ENCODE measurements at places on chromosomes 2 and 18.

DNA sequence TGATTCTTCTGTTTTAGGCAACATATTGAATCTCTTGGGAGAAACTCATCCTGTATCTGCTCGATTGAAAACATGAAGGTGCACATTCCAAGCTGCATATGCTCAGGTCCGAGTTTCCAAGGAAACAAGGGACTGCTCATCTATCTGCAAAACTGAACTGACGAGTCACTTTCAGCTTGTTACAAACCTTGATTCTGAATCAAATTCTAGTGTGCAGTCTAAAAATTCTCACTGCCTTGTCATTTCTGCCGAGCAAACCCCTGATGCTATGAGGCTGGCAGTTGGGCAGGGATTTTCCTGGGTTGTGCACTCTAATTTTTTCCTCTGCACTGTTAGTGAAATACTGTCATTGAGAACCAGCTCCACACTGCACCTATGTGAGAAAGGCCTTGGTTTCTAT is 101.3 kb upstream of the ETAA1 start:
- peak; percentile 11 for DNase-seq

DNA sequence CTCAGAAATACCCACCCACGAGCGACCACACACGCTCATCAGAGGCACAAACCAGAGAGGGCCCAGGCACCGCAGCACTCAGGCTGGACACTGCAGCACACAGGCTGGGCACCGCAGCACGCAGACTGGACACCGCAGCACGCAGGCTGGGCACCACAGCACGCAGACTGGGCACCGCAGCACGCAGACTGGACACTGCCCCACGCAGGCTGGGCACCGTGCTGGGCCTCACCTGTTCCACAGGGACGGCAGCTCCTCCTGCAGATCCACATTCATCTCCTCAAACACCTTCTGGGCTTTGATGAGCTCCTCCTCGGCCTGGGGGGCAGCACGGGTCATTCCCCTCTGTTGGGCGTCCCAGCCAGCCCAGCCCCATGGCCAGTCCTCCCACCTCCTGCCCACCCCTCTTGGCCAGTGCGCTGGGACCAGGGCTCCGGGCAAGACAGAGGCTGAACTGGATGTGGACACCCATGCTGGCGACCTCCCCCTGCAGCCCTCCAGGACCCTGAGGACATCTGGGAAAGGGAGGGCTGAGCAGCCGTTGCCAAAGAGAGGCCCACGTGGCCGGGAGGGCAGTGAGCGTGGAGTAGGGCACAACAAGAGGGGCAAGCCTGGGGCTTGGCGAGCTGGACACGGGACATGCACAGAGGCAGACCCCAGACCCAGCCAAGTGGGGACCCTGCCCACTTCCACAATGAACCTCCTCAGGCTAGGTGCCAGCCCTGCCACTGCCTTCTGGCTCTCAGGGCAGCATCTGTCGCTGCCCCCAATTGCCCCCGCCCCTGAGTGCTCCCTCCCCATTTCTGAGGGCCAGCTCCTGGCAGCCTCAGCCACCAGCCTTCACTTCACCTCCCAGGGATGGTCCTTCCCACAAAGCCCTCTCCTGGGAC is 43.0 kb downstream of the BIN1 start:
- DNase-seq = no peak

GRCh38 chr2:114061566-114062098 is 171.7 kb downstream of the ACTR3 start:
- DNase-seq = no peak

- DNase-seq = no peak
These were observed 106.4 kb upstream of the TPO start for GRCh38 chr2:1306687-1307516.

DNA sequence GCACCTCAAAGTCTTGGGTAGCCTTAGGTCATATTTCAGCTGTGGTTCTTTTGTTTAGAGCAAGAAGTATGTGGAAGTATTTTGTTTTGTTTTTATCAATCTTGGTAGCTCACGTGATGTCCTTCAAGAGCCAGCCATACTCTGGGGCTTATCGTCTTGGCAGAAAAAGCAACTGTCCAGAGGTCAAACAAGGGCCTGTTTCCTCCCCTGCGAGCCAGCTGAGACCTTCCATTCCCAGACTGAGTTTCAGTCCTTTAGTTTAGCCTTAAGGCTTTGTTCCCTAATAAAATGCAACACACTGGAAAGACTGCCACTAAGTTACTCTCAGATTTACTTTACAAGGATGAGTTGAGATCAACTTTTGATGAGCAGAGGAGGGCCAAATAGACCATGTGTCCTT is 63.5 kb downstream of the TXNL1 start:
- DNase-seq = peak; percentile 28

GRCh38 chr2:169822785-169823392 is 1.8 kb downstream of the METTL5 start:
- DNase-seq = no peak

- peak; percentile 16 for DNase-seq
These were observed 27.8 kb downstream of the TWIST2 start for GRCh38 chr2:238875471-238876231.

- no peak for DNase-seq
These were observed 31.5 kb downstream of the REEP1 start for GRCh38 chr2:86305915-86306254.

DNA sequence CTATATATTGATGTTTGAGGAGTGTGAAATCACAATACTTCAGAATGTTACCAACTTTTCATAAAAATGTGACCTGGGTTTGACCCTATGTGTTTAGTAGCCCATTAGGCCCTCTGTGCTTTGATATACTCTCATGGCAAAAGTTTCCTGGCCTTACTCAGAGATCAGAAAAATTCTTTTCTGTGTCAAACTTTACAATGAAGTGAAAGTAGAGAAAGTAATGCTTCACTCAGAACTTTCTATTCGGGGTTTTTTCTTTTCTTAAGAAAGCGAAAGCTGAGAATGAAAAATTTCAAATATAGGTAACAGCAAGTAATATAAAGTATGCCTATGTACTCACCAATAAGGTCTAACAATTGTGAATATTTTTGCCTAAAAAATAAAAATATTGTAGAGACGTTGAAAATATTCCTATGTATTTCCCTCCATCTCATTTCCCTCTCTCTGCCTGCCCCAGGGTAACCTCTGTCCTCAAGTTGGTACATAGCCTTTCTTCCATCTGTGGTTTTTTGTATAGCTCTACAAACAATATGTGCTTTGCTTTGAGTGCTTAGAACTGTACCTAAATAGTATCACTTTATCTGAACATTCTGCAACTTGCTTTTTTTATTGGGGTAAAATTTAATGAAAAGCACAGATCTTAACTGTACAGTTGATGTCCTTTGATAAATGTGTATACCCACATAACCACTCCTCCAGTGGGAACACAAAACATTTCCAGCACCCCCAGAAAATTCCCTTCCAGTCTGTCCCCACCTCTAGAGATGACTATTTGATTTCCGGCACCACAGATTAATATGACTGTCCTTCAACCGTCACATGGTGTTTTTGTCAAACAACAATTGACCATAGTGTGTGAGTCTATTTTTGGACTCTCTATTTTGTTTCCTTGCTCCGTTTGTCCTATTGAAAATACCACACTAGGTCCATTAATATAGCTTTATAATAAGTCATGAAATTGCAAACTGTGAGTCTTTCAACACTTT is 10.3 kb upstream of the ACKR3 start:
- no peak for DNase-seq

- no peak for DNase-seq
These were observed 343.8 kb downstream of the SUCLG1 start for GRCh38 chr2:84115173-84115857.

DNA sequence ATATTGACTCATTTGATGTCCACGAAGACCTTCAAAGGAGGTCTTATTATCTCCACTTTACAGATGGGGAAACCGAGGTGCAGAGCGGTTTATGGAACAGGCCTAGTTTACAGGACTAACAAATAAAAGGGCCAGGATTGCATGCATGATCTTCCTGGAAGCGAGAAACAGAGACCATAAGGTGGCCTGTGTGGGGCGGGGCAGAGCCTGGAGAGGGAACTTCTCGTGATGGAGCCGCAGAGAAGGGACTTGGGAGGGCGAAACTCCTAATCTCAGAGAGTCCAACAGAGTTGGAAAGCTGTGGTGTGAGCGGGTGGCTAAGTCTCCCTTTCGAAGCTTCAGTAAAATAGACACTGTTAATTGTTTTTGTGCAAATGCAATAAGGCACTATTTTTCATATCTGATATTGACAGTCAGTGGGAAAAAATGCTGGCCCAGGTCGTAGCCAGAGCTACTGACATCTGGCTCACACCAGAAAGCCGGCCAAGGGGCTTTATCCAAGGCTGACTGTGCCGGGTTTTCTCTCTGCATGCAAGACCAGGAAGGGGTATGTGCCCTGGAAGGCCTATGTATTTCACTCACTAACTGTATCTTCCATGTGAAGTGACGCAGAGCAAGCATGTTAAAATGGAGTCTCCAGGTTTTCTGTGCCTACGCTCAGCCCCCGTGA is 4.5 kb downstream of the INPP5D start:
- DNase-seq = no peak

DNA sequence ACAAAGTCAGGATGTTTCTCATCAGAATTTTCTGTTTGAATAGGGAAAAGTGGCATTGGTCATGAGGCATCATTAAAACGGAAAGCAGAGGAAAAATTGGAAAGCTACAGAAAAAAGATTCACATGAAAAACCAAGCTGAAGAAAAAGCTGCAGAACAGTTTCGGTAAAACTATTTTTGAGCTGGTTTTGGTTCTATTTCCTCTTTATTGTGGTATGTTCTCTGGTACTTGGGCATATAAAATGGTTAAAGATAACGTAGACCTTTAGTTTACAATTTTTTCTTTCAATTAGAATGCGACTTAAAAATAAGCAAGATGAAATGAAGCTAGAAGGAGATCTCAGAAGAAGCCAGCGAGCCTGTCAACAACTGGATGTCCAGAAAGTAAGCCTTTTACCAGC is 7.6 kb downstream of the GPATCH11 start:
- no peak for DNase-seq

DNA sequence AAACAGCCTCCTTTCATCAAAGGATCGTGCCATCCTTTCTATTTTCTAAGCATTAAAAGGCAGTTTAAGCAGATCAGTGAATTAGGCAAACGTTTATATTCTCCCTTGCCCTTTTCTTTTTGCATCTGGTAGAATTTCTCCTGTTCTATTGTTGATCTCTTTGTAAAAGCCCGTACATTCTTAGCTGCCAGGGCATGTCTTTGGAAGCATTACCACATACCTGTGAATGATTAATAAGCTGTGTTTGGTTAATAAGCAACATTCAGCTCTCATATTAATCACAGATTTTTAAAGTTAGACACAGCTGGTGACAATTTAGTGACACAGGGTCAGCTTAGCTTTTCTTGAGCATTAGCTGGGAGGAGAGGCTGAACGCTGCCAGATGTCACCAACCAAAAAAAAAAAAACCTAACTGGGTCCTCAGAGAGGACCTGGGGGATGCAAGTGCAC is 33.8 kb upstream of the CYP1B1 start:
- DNase-seq = no peak

GRCh38 chr2:121283670-121284462 is 1.1 kb downstream of the TFCP2L1 start:
- peak; percentile 28 for DNase-seq

GRCh38 chr2:173855661-173856060 is 109.5 kb downstream of the SP3 start:
- DNase-seq = no peak

GRCh38 chr2:217289907-217290280 is 430.0 kb upstream of the TNP1 start:
- DNase-seq = no peak

DNA sequence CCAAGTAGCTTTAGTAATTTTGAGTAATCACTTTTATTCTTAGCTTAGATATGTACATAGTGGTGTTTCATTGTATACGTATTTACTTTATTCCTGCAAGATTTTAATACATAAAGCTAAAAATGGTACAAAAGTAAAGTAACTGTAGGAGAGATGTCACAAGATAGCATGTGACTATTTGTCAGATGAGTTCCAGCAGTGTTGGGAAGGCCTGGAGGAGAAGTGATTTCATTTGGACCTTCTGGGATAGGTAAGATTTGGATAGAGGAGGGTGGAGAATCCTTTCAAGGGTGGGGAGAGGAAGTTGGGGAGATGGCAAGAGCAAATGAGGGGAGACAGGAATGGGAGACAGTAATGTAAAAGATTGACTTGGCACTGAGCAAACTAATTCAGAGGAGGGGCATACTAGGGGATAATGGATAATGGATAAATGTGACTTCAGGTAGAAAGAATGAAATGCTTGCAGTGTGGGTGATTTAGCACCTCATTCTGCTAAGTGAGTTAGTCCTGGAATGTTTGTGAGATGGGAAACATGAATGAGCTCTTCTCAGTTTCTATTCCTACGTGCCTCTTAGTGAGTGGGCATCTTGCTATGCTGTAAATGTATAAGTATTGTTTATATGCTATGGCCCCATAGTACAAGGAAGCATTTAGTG is 10.5 kb downstream of the WDR43 start:
- no peak for DNase-seq

GRCh38 chr2:100835006-100835659 is 15.2 kb downstream of the NPAS2 start:
- DNase-seq = no peak

DNA sequence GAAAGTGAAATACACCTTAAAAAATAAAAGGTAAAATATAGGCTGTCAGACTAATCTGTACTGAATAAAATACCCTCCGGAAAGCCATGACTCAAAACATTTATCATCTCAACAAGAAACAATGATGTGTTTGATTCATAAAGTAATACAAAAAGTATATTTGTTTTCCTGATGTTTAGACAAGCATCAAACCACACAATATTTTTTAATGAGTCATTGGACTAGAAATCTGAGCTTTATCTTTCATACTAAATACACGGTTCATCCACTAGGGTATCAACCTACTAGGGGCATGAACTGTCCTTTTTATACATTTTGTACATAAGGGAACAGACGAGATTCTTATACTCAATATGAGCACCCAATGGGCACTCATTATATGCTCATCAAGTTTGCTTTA is 31.3 kb downstream of the CD226 start:
- DNase-seq = peak; percentile 13

- DNase-seq = no peak
These were observed 9.7 kb downstream of the STARD7 start for GRCh38 chr2:96198921-96199320.

GRCh38 chr2:239236808-239237205 is 164.0 kb downstream of the HDAC4 start:
- no peak for DNase-seq

- DNase-seq = peak; percentile 80
These were observed 12.2 kb downstream of the BIN1 start for GRCh38 chr2:127094509-127095366.

- peak; percentile 96 for DNase-seq
These were observed 12.4 kb downstream of the HS6ST1 start for GRCh38 chr2:128306081-128306930.

GRCh38 chr2:206799083-206799482 is 33.7 kb downstream of the FASTKD2 start:
- no peak for DNase-seq
